ENCODE measurements at places on chromosomes 6 and 20.

- DNase-seq, result no peak
Observed at GRCh38 chr6:117264692-117265409, 507 bp upstream of the VGLL2 start.

DNA sequence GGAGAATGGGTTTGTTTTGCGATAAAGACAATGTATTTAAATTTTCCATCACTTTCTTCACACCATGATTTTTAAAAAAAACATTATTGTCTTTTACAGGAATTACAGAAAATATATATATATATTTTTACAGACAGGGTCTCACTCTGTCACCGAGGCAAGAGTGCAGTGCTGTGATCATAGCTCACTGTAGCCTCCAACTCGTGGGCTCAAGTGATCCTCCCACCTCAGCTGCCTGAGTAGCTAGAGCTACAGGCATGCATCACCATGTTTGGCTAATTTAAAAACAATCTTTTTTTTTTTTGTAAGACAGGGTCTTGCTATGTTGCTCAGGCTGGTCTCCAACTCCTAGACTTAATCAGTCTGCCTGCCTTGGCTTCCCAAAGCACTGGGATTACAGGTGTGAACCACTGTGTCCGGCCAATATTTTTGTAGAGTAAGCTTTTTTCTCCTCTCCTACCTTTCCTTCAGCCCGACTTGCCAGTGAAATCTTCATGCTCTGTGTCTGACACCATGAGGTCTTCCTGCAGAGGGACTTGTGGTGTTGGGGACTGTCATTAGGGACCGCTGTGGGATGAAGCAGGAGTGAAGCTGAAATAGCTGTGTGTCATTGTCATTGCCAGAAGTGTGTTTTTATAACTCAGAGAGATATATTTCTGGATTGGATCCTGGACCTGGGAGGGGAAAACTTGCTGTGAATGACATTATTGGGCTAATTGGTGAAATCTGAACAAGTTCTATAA, 13.2 kb downstream of the DSP start:
- no peak for DNase-seq

GRCh38 chr6:25404091-25404490, 124.9 kb downstream of the CARMIL1 start:
- DNase-seq, result no peak

DNA sequence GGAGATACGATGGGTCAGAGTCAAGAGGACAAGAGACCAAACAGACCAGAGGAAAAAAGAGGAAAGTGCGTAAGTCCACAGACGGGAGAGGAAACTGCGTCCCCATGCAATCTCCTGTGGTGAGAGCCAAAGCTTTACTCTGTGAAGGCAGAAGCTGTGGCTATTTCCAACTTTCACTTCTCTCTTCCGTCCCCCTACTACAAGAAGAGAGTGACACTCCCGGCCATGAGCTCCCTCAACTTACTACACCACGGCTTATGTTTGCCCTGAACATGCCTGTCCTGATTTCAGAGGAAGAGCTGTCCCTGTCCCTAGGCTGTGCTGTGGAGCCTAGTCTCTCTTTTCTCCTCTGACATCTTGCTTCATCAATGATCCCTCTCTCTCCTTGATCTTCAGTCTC, 11.5 kb upstream of the SSR1 start:
- DNase-seq, result no peak

GRCh38 chr6:144447472-144447871, 162.3 kb downstream of the UTRN start:
- peak; percentile 47 for DNase-seq

DNA sequence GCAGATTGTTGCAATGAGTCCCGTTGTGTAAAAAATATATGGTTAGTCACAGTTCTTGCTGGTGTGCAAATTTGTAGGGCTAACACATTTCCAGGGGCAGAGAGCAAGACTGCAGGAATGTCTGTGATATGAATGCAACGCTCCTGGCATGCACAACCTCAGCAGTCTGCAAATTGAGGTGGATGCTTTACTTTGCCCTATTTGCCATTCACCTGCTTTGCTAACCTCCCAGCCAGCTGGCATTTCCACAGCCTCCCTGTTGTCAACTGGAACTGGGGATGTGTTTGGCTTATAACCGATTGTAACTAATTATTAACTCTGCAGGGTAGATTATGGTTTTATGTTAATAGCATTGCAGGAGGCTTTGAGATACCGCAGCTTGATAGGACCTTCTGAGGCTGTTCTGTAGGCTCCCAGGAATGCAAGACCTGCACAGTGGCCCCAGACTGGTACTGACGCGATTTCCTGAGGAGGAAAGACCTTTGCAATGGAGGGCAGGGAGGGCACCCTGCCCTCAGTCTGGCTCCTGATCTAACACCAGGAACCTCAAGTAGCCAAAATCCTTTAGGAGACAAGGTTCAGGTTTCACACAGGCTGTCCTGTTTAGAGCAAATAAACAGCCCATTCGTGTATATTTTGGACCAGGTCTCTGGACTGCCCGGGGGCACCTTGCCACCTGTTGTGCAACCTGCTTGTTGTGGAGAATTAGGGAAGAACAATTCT, 53.4 kb downstream of the EDN1 start:
- peak; percentile 52 for DNase-seq
